ENCODE measurements at places on chromosomes 11 and 22.

GRCh38 chr22:32237906-32238305 is 17.2 kb downstream of the SLC5A4 start:
- DNase-seq = no peak

GRCh38 chr22:20391222-20391621 is 2.7 kb upstream of the ZNF74 start:
- no peak for DNase-seq

DNA sequence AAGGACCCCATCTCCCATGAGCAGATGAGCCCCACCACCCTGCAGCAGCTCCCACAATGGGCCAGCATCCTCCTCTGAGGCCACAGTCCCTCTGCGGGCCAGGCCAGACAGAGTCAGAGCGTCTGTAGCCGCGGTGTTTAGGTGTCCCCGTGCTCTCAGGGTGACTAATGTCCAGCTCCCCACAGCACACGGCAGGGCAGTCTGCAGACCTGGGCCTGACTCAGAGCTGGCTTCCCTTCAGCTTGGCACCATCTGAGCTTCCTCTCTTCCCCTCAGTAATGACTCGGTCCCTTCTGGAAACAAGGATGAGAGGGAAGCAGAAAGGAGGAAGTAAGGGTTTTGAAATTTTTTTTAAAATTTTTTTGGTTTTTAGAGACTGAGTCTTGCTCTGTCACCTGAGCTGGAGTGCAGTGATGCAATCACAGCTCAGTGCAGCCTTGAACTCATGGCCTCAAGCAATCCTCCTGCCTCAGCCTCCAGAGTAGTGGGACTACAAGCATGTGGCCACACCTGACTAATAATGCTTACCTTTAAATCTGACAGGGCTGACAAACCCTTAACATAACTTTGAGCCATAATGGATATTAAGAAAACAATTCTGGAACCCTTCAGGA is 28.5 kb downstream of the LRRC74B start:
- DNase-seq = no peak

DNA sequence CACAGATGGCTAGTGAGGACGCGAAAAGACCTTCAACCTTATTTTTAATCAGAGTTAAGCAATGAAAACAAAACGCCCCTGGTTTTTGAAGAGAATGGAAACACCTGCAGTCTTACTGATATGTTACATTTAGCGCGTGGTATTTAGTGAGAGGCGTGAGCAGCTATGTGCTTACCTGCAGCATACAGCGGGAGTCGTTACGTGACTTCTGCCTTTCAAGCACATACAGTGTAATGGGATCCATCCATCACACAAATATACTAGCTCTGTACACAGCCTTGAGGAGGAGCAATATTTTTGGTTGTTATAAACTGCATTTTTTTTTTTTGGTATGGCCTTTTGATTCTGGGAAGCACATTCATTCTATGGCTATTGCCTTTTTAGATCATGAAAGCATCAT is 5.5 kb downstream of the KRTAP5-2 start:
- DNase-seq = no peak

DNA sequence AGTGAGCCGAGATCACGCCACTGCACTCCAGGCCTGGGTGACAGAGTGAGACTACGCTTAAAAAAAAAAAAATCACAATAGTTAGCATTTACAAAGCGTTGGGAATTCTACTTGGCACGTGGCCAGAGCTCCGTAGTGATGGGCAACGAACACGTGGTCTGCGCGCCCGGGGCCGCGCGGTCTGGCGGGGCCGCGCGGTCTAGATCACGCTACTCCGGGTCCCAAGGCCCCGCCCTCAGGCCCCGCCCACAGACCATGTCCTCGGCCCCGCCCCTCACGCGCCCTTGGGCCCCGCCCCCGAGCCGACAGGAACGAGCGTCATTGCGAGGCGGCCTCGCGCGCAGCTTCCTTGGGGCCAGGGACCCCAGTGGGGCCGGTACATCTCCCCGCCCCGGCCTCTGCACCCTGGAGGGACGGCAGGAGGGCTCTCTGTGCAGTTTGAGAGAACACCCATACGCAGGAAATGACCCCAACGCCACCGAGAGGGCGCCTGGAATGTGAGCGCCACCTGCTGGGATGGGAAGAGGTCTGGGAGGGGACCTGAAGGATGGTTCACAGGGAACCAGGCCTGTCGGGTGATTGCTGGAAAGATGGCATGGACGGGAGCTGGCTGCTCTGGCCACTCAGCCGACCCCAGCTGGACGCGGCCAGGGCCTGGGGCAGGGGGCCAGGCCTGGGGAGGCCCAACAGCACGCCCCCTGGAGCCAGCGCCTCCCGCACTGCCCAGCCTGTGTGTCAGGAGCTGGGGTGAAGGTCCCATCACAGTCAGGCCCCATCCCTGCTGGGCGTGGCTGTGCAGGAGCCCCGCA is 2.0 kb upstream of the PTDSS2 start:
- DNase-seq = peak; percentile 98

DNA sequence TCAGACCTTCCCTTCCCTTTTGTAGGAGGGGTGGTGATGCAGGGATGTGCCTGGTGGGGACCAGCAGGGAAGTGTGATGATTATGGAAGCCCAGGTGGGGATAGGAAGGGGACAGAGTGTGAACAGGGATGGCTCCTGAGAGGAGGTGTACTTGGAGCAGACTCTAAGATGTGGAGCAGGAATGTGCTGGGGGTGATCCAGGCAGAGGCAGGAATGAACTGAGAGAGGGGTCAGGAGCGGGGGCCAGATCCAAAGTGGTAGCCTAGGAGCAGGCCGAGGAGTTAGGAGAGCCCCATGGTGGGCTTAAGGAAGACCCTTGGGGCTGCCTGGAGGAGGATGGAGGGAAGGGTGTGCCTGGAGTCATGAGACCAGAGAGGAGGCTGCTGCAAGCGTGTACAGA is 3.7 kb downstream of the NPTXR start:
- no peak for DNase-seq

DNA sequence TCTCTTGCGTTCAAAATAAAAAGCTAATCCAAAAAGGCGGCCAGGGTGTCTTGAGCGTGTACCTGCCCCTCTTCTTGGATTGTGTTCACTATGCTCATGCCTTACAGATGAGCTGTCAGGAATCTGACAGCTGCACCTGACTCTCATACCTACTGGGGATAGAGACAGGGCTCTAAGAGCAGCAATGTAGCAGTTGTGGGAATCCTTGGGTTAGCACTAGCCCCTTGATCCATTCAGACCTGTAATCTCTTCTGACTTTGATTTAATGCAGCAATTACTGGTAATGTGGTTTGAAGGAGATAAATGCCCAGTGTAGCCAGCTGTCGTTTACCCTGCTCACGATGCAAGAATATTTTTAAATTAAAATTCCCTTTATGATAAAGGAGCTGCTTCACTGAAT is 145.8 kb downstream of the APOL5 start:
- DNase-seq = no peak

- no peak for DNase-seq
Observed at GRCh38 chr11:65611028-65611757, 2.8 kb downstream of the MAP3K11 start.

DNA sequence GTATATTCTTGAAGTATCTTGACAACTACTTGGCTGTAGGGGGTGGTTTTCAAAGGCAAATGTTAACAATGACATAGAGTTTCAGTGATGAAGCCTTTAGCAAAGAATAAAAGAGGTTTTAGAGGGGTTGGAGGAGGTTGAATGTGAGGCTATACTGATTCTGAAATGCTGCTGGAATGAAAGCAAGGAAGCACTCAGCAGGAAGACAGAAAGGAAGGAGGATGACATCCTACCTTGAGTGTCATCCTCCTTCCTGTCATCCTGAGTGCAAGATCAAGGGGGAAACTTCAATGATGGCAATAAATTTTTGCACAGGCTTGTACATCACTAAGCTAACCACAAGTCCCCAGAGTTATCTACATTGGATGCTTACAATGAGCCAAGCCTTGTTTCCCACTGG is 120.5 kb downstream of the APIP start:
- DNase-seq = no peak

DNA sequence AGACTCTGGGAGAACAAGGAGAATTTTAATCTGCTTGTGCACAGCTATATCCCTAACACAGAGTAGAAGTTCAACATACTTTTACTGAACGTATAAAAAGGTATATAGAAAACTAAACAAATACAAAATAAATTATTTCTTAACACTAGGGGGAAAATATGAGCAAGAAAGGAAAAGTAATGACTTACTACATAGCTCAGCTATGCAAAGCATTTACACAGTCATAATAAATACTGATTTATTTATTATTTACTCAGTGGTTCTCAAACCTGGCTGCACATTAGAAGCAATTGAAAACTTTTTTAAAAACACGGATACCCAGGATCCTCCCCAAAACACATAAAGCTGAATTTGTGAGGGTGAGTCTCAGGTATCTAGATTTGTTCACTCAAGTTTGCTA is 182.5 kb downstream of the TTC28 start:
- DNase-seq = no peak

- DNase-seq = no peak
Observed at GRCh38 chr11:20025332-20025840, 134.9 kb downstream of the DBX1 start.

DNA sequence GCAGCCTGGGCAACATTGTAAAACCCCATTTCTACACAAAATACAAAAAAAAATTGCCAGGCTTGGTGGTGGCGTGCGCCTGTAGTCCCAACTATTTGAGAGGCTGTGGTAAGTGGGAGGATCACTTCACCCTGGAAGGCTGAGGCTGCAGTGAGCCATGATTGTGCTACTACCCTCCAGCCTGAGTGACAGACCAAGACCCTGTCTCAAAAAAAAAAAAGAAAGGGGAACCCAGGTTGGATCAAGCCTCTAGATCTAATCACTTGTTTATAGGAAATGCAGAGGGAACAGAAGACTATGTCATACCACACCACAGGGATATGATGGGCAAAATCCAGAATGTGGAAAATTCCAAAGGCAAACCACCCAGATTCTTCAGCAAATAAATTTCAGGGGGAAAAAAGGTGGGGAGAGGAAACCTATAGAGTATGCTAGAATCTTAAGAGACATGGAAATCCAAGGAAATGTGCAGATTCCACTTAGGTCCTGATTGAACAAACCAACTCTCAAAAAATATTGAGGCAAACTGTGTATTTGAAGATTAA is 16.5 kb upstream of the MALAT1 start:
- DNase-seq = no peak

DNA sequence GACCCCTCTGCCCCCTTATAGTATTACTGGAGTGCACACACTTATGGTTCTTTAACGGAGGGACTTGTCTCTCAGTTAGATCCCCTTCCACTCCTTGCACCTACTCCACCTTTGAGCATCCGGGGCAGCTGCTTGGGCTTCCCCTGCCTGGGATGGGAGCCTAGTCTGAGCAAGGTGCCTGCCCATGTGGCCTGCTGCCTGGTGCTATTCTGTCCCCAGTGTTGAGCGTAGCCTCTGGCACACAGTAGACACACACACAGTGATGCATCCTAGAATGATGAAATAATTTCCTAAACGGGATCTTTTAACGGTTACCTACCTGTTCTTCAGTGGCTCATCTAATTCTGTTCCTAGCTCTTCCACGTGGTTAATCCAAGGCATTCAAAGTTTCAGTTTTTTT is 22.4 kb downstream of the PPFIA1 start:
- DNase-seq = no peak

DNA sequence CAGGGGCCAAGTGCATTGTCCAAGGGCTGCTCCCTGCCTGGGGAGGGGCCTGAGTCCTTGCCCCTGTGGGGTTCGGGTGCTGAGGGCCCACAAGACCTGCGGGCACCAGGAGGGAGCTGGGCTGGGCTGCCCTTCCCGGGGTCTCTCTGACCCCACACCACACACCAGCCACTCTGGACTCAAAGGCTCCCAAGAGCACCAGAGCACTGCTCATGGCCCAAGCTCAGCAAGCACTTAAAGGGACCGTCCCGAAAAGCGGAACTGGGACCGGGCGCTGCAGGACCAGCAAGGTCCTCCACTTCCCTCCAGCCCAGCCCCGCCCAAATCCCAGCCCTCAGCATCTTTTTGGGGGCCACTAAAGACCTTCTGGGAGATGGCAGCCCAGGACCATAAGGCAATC is 5.3 kb downstream of the LSP1 start:
- no peak for DNase-seq

GRCh38 chr11:45151362-45151982 is 5.0 kb downstream of the PRDM11 start:
- DNase-seq = no peak

- no peak for DNase-seq
Observed at GRCh38 chr11:69650832-69651344, 9.9 kb downstream of the CCND1 start.

DNA sequence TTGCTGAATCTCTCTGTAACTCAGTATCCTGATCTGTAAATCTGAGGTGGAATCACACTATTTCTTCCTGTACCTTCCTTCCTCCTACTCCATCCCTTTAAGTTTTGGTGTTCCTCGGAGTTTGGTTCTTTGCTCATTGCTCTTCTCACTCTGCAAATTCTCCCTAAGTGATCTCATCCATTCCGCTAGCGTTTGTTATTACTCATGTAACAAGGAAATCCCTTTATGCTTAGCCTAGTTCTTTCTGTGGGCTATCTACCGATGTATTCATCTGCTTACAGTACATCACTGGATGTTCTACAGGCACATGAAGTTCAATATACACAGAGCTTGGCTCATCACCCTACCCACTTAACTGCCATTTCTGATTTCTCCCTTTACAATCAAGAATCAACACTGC is 1.6 kb upstream of the CEP295 start:
- no peak for DNase-seq

DNA sequence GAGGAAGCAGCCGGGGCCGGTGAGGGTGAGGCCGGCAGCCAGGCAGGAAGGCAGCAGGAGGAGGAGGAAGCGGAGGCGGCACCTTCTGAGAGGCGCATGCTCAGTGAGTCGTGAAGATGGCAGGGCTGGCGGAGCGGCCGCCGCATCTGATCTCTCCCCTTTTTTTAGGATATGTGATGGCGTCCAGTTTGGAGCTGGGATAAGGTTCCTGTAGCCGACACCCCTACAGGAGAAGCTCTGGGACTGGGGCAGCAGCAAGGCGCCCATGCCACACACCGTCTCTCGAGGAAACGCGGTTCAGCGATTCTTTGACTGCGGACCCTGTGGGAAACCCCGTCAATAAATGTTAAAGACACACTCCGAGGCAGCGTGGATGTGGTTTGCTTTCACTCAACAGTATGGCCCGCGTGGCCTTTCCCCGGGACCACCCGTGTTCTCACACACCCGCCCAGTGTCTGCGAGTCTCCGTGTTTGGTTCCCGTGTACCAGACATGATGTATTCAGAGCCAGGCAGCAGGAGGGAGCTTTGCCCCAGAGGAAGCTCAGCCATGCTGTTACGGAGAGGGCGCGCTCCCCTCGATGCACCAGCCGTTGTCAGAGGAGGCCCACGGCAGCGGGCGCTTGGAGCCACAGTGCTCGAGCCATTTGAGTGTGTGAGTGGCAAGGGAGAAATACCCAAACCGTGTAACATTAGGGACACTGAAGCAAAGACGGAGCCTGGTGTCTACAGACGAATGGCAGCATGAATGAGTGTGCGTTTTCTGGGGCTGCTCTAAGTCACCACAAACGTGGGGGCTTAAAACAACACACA is 27.7 kb upstream of the PARVB start:
- no peak for DNase-seq

DNA sequence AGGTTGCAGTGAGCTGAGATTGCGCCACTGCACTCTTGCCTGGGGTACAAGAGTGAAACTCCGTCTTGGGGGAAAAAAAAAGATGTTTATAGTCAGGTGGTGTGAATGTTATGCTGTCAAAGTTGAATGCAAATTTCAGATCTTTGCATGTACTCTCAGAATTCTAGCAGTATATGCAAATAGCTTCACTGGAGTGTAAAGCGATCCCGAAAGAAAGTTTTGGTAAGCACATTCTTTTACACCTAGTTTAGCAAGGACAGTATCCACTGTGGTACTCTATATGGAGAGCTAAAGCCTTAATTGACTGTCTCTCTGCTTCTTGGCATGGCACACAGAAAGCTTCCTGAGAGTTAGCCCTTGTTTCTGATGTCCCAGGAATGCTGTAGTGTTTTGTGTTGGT is 4.0 kb downstream of the JAM3 start:
- no peak for DNase-seq

Measured in NCI-H187 (cell line).